ENCODE measurements at places on chromosomes 2 and 18.
A peak's percentile ranks its signal among the peaks of the same experiment; 100 is the strongest.

DNA sequence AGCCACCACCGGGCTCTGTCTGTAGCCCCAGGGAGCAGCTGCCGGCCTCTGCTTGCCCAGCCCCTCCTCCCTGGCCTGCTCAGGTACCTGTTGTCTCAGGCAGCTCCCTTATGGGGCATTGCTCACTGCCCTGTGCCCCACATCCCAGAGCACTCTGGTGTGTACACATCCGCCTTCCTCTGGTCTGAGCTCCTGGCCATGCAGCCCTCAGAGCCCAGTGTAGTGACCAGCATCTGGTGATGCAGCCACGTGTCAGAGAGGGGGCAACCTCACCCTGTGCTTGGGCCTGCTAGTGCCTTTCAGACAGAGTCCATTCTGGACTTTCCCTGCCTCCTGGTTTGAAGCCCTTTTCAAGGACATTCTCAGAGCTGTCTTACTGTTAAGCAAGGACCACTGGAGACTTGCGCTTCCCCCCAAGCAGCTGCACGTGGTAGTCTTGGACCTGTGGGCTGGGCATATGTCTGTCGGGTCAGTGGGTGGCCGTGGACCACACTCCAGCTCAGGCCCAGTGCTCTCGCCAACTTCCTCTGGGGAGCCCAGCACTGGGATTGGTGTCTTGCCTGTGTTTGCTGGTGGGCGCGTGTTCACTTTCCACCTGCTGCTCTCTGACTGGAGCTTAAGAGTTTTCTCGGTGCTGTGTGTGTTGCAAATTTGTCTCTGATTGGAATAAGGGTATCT, 30.7 kb downstream of the DGKD start:
- no peak for DNase-seq

GRCh38 chr2:231308219-231308618, 87.3 kb upstream of the B3GNT7 start:
- DNase-seq = no peak

DNA sequence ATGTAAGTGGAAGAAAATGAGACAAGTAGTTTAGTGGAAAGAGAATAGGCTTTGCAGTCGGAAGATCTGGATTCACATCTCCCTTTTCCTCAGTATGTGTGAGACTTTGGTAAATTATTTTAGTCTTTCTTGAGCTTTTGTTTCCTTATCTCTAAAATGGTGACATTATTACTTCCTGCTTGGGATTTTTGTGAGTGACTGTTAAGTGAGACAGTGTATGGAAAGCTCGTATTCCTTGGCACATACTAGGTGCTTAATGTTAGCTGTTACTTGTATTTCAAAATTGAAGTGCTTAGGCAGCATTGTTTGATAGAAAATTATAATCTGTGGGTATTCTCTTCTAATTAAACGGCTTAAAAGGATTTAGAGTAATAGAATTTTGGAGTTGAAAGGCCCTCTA, 2.0 kb downstream of the ZNF638 start:
- DNase-seq = no peak

DNA sequence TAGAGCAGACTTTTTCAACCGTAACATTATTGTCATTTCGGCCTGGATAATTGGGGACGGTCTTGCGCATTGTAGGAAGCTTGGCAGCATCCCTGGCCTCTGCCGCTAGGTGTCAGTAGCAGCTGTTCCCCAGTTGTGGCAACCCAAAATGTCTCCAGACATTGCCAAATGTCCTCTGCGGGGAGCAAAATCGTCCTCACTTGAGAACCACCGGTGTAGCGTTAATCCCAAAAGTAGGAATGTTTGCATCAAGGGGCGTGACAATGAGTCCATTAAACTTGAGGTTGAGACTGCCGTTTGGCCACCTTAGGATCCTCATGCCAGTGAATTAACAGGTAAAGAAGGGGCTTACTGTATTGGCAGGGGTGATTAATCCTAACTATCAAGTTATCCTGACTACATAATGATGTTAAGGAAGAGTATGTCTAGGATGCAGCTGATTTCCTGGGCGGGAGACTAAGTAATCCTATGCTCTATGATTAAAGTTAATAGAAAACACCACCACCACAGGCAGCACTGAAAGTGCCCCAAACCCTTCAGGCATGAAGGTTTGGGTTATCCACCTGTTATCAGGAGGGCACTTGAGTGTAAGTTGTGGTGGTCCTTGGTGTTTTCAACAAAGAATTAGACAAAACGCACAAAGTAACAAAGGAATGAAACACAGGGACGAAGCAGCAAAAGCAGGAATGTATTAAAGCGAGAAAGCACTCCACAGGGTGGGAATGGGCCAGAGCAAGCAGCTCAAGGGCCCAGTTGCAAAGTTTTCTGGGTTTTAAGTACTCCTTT, 4.9 kb upstream of the ZC3H8 start:
- DNase-seq = peak; percentile 87

DNA sequence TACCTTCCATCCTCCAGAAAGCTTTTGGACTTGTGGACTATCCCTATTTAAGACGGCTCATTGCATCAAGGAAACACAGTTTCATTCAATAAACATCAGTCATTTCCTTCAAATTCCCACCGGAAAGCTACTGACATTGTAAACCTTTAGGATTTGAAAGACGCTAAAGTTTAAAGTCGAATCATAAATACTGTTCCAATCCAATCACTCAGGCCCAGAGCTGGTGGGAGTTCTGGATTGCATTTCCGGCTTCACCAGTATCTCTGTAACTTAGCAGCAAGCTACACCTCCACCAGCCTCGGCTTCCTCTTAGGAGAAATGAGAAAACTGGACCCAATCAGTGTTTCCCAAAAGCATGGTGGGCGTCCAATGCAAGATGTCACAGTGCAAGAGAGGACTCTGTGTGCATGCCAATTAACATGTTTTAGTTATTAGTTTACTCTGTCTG, 1.6 kb downstream of the WDFY1 start:
- DNase-seq = no peak

DNA sequence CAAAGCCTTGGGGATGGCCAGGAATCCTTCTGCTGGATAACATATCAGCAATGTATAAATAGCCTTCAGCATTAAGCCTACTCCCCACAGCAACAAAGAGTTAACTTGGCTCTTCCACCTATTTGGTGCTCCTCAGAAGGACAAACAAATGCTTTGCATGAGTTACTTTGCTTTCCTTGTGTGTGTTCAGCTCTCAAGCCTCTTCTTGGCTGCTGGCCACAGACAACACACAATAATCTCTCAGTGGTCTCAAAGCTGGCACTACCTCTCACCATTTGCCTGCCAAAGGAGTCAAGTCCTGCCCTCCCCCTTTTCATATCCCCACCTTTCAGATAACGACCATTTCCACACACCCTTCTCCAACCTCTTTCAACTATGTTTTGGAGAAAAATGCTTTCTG, 17.5 kb downstream of the FTCDNL1 start:
- no peak for DNase-seq
